Foreskin keratinocyte (primary cell): ENCODE measurements at places on chromosomes 7 and 10. TPM values are rescaled to one million over a fixed set of nuclear protein-coding genes. Genes with fewer than 3 reads are reported as not detected.

HOGA1 gene
- 0.48 and 0.56 TPM in 2 replicates for total RNA-seq

SFTPA1 gene
- not detected in 2 replicates for total RNA-seq

TMEM209 gene
- total RNA-seq = 22.6 and 24.2 TPM in 2 replicates

OR2A7 gene
- 3.3 and 11.6 TPM in 2 replicates for total RNA-seq

CPXM2 gene
- not detected in 2 replicates for total RNA-seq

HOXA1 gene
- total RNA-seq = 7.5 and 8.3 TPM in 2 replicates

MUC3A gene
- 0.17 and 0.18 TPM in 2 replicates for total RNA-seq

NCOA4 gene
- total RNA-seq = 131 and 135 TPM in 2 replicates

TEX47 gene
- total RNA-seq = not detected in 2 replicates

LIPM gene
- total RNA-seq = 0.11 TPM in 1 of 2 replicates, not detected in the other

PIK3AP1 gene
- total RNA-seq = 0.07 and 0.10 TPM in 2 replicates

ELN gene
- total RNA-seq = not detected in 2 replicates

MMP21 gene
- total RNA-seq = not detected in 2 replicates

DYNC1I1 gene
- 0.10 and 0.21 TPM in 2 replicates for total RNA-seq

TES gene
- 115 and 130 TPM in 2 replicates for total RNA-seq

FANK1 gene
- total RNA-seq = 4.1 and 5.8 TPM in 2 replicates

AS3MT gene
- total RNA-seq = 4.4 and 6.4 TPM in 2 replicates

ABCB1 gene
- total RNA-seq = not detected in 2 replicates

SLC29A4 gene
- total RNA-seq = 0.46 and 1.0 TPM in 2 replicates

PTN gene
- 0.24 and 0.35 TPM in 2 replicates for total RNA-seq

DYDC2 gene
- 0.14 and 0.28 TPM in 2 replicates for total RNA-seq

SAMD9L gene
- 7.6 and 13.5 TPM in 2 replicates for total RNA-seq

AOAH gene
- 0.31 TPM in 1 of 2 replicates, not detected in the other for total RNA-seq

TIMM23B gene
- 10.8 and 11.5 TPM in 2 replicates for total RNA-seq

PNLIPRP3 gene
- total RNA-seq = 13.4 and 23.5 TPM in 2 replicates

TMEM225B gene
- 0.25 TPM in 1 of 2 replicates, not detected in the other for total RNA-seq

PSD gene
- 0.14 and 0.24 TPM in 2 replicates for total RNA-seq

MALRD1 gene
- total RNA-seq = 0.11 TPM in 1 of 2 replicates, not detected in the other

AMPH gene
- total RNA-seq = not detected in 2 replicates

ARL5B gene
- total RNA-seq = 14.5 and 15.8 TPM in 2 replicates

ZCWPW1 gene
- total RNA-seq = 1.3 and 1.6 TPM in 2 replicates

EPHB4 gene
- 94.3 and 98.0 TPM in 2 replicates for total RNA-seq

PLAU gene
- total RNA-seq = 630 and 1,498 TPM in 2 replicates

SUGCT gene
- 76.2 and 143 TPM in 2 replicates for total RNA-seq

TMEM184A gene
- 1.1 and 1.4 TPM in 2 replicates for total RNA-seq

AKR1C8 gene
- not detected in 2 replicates for total RNA-seq

ADRB1 gene
- 0.41 and 0.53 TPM in 2 replicates for total RNA-seq

FEZF1 gene
- total RNA-seq = not detected in 2 replicates

FAM25G gene
- total RNA-seq = 0.74 TPM in 1 of 2 replicates, not detected in the other

GPAM gene
- 6.7 and 7.4 TPM in 2 replicates for total RNA-seq

SPDYE8 gene
- total RNA-seq = not detected in 2 replicates

PDE6C gene
- not detected in 2 replicates for total RNA-seq

ZDHHC6 gene
- 32.7 and 37.6 TPM in 2 replicates for total RNA-seq

NPC1L1 gene
- not detected in 2 replicates for total RNA-seq

VWDE gene
- total RNA-seq = 1.0 and 2.9 TPM in 2 replicates

IL6 gene
- total RNA-seq = 0.28 TPM in 1 of 2 replicates, not detected in the other

NKX2-3 gene
- total RNA-seq = not detected in 2 replicates

MUC12 gene
- 0.21 and 1.0 TPM in 2 replicates for total RNA-seq

VIPR2 gene
- total RNA-seq = not detected in 2 replicates

EVX1 gene
- total RNA-seq = not detected in 2 replicates

KIF11 gene
- 34.1 and 41.5 TPM in 2 replicates for total RNA-seq

CLRN3 gene
- not detected in 2 replicates for total RNA-seq

RASA4B gene
- total RNA-seq = 0.51 and 0.53 TPM in 2 replicates

ACBD7 gene
- 0.07 and 0.20 TPM in 2 replicates for total RNA-seq

PKD2L1 gene
- not detected in 2 replicates for total RNA-seq

MMRN2 gene
- total RNA-seq = 6.2 and 11.1 TPM in 2 replicates
